ENCODE measurements at places on chromosomes 4 and X. TPM values are rescaled to one million over a fixed set of nuclear protein-coding genes. Genes with fewer than 3 reads are reported as not detected.
A peak's percentile ranks its signal among the peaks of the same experiment; 100 is the strongest.

GRCh38 chr4:1379801-1380331, 26.4 kb downstream of the NKX1-1 start:
- DNase-seq: no peak
- H3K36me3 ChIP-seq: no peaks in the 10 kb centered on the region
- H3K27ac ChIP-seq: no peak overlapping the region
- no peaks in the 10 kb centered on the region for H3K4me1 ChIP-seq
- H3K4me3 ChIP-seq: no peak overlapping the region

- H3K27me3 ChIP-seq: peaks cover 3% of the 10 kb centered on the region
- no peak for DNase-seq
- H3K36me3 ChIP-seq: no peaks in the 10 kb centered on the region
- no peak overlapping the region for H3K27ac ChIP-seq
- no peak overlapping the region for H3K4me3 ChIP-seq
Measured at GRCh38 chr4:140004922-140005627, 148.9 kb downstream of the MAML3 start.

Gene TREX2
- total RNA-seq: 3.6 TPM

Gene MAGEC3
- total RNA-seq: not detected

- no peak for DNase-seq
- H3K27ac ChIP-seq: no peak overlapping the region
- no peaks in the 10 kb centered on the region for H3K36me3 ChIP-seq
- peaks cover 17% of the 10 kb centered on the region for H3K4me1 ChIP-seq
- peaks cover 8% of the 10 kb centered on the region for H3K27me3 ChIP-seq
Measured at GRCh38 chr4:109990261-109991257, 77.9 kb downstream of the EGF start.

DNA sequence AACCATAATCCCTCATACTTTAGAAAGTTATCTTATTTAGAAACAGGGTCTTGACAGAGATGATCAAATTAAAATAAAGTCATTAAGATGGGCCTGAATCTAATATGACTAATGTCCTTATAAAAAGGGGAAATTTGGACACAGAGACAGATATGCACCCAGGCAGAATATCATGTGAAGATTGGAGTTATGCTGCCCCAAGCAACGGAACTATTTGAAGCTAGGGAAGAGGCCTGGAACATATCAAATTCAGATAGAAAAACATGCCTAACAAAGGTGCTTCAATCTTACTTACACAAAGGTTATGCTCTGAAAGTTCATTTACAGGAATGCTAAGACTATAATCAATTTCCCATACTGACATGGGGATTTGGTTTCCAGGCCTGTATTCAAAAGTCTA, 112.7 kb upstream of the NAP1L5 start:
- H3K4me1 ChIP-seq: no peaks in the 10 kb centered on the region
- peaks cover 17% of the 10 kb centered on the region for H3K27me3 ChIP-seq
- H3K4me3 ChIP-seq: no peak overlapping the region
- no peak overlapping the region for H3K27ac ChIP-seq
- no peak for DNase-seq
- no peaks in the 10 kb centered on the region for H3K36me3 ChIP-seq

GRCh38 chr4:177079327-177079726, 230.3 kb upstream of the NEIL3 start:
- H3K4me3 ChIP-seq: no peak overlapping the region
- H3K36me3 ChIP-seq: no peaks in the 10 kb centered on the region
- H3K27me3 ChIP-seq: no peaks in the 10 kb centered on the region

Gene USP17L30
- total RNA-seq: not detected

DNA sequence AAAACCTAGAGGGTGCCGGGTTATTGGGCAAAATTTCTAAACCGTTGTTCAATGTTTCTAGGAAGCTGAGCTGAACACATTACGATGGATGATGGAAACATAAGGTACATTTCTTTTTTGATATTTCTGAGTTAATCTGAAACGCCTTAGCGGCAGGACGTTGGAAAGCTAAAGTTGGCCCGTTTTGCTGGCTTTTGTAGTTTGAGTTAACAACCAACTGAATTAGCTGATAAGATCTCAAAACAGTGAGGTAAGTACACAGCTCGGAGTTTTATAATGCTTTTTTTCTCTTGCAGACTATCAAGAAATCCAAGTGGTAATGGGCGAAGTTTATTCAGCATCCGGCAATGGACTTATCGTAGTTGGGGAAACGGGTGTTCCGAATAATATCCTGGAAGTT, 73.5 kb downstream of the PRSS12 start:
- peak overlapping the region; percentile 88 for H3K4me3 ChIP-seq
- no peak for DNase-seq
- peaks cover 51% of the 10 kb centered on the region for H3K36me3 ChIP-seq
- H3K27ac ChIP-seq: peak overlapping the region; percentile 95
- peaks cover 28% of the 10 kb centered on the region for H3K4me1 ChIP-seq

- DNase-seq: no peak
- H3K27me3 ChIP-seq: peaks cover 57% of the 10 kb centered on the region
- H3K4me1 ChIP-seq: peaks cover 40% of the 10 kb centered on the region
- peak overlapping the region; percentile 69 for H3K27ac ChIP-seq
- H3K36me3 ChIP-seq: no peaks in the 10 kb centered on the region
Measured at GRCh38 chrX:120309873-120310705, 1.2 kb downstream of the TMEM255A start.

DNA sequence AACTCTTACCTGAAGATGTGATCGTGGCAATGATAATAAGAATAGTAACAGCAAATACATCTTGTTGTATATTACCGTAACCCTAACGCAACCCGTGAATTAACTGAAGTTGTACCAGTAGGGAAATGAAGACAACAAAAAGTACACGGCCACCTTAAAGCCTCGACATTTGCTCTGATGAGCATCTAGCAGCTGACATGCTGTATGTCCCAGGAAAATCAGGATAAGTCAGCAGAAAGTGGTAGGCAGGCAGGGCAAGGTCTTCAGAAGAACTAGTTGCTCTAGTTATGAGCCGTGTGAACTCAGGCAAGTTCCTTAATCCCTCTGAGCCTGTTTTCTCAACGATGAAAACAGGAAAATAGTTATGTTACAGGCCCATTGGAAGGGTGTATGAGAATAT, 7.7 kb upstream of the ASB5 start:
- H3K4me1 ChIP-seq: no peaks in the 10 kb centered on the region
- H3K4me3 ChIP-seq: no peak overlapping the region

Gene RNF150
- not detected for total RNA-seq

GRCh38 chr4:7852568-7853185, 87.0 kb downstream of the AFAP1 start:
- no peak overlapping the region for H3K4me3 ChIP-seq
- peaks cover 11% of the 10 kb centered on the region for H3K36me3 ChIP-seq
- H3K27ac ChIP-seq: no peak overlapping the region
- DNase-seq: no peak
- H3K27me3 ChIP-seq: peaks cover 2% of the 10 kb centered on the region

Gene WDR17
- 0.37 TPM for total RNA-seq

DNA sequence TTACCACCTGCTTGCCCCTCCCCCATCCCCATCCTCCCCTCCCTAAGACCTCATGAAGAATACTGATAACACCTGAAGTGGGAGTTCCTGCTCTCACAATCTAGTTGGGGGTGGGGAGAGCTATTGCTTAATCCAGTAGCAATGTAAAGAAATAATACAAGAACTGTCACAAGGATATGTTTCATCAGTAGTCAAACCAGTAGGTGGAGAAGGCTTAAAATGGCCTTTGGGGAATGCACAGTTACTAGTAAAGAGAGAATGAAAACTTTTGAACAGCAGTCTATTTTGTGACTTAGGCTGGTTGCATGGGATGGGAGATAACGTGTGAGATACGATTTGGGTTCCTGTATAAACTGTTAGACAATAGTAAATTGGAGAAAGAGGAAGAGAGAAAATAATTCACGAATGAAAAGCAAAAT, 6.0 kb downstream of the GALNT7 start:
- H3K36me3 ChIP-seq: no peaks in the 10 kb centered on the region
- H3K4me3 ChIP-seq: no peak overlapping the region
- peaks cover 30% of the 10 kb centered on the region for H3K4me1 ChIP-seq
- no peak for DNase-seq
- H3K27me3 ChIP-seq: no peaks in the 10 kb centered on the region

Gene FAM53A
- 0.45 TPM for total RNA-seq

DNA sequence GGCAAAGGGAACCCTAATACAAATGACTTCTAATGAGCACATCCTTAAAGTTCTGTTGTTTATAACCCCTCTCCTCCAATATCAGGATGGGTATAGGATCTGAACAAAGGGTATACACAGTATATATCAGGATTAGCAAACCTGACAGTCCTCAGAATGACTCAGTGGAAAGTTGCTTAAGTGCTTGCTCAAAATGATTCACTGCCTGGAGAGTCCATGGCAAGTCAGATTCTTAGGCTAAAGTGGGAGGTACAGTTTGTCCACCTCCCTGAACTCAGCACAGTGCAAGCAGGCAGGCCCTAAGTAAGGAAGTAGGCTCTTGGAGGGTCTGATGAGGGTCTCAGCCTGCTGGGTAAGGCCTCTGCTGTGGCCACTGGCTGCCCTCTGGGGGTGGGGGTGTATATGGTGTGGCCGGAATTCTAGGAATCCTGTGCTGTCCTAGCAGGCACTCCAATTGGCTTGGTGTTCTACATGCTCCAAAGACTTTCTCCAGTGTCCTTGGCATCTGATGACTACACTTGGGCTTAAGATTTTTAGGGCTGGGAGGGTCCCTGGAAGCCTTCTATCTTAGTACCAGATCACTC, 54.3 kb downstream of the CHRDL1 start:
- no peak overlapping the region for H3K27ac ChIP-seq
- H3K4me3 ChIP-seq: no peak overlapping the region
- DNase-seq: no peak

Gene GABRG1
- not detected for total RNA-seq

GRCh38 chrX:94515009-94515408, 841.0 kb downstream of the FAM133A start:
- no peaks in the 10 kb centered on the region for H3K36me3 ChIP-seq
- H3K27ac ChIP-seq: no peak overlapping the region

DNA sequence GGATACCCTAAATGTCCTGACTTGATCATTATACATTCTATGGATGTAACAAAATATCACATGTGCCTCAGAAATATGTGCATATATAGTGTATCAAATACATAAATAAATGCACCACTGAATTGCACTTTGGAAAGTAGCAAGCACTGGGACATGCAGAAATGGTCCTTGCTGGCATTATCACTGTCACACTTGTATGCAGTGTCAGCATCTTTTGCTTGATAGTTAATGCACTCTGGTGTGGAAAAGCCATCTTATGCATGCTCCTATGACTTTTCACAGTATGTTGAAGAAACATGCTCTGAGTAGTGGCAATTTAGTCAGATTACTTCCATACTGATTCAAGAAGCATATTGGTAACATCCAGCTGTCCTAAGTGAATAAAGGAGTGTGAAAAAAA, 27.5 kb upstream of the REPS2 start:
- no peak overlapping the region for H3K4me3 ChIP-seq
- no peaks in the 10 kb centered on the region for H3K4me1 ChIP-seq
- H3K27me3 ChIP-seq: peaks cover 5% of the 10 kb centered on the region
- no peak for DNase-seq

- no peak for DNase-seq
- no peaks in the 10 kb centered on the region for H3K36me3 ChIP-seq
- H3K4me3 ChIP-seq: no peak overlapping the region
- H3K4me1 ChIP-seq: no peaks in the 10 kb centered on the region
- no peaks in the 10 kb centered on the region for H3K27me3 ChIP-seq
Measured at GRCh38 chrX:97267396-97268181, 383.9 kb downstream of the RPA4 start.

DNA sequence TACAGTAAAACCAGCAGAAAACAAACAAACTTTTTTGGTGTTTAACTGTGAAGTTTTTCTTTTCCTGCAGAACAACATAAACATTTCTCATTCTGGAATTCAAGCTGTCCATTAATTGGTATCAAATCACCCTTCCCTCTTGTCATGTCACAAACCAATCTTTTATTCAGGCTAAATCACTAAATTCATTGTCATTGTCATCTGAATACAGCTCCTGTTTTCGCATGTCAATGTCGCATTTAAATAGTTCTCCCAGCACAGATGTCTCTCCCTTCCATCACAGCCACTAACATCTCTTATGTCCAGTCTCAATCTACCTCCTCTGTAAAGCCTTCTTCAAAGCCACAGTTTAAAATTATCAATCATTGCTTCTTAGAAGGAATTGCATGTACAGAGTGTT, 192.1 kb upstream of the PCDH10 start:
- H3K27ac ChIP-seq: no peak overlapping the region
- no peaks in the 10 kb centered on the region for H3K4me1 ChIP-seq
- H3K36me3 ChIP-seq: no peaks in the 10 kb centered on the region
- no peak for DNase-seq
- H3K27me3 ChIP-seq: no peaks in the 10 kb centered on the region

DNA sequence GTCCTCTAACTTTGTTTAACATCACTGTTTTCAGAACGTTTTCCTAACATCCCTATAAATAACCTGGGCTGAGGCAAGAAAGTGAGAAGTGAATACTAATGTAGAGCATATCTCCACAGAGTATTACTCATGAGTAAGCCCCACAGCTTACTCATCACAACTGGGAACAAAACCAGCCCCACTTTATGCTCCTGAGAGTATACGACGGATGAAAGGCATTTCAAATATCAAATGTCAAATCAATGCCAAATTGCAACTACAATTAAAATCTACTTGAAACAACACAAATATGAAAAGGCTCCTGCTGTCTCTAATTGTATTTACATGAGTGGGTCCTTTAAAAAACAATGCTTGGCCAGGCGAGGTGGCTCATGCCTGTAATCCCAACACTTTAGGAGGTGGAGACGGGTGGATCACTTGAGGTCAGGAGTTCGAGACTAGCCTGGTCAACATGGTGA, 41.2 kb downstream of the SH3RF1 start:
- H3K4me1 ChIP-seq: no peaks in the 10 kb centered on the region
- H3K27ac ChIP-seq: no peak overlapping the region
- H3K36me3 ChIP-seq: no peaks in the 10 kb centered on the region
- H3K27me3 ChIP-seq: peaks cover 2% of the 10 kb centered on the region
- H3K4me3 ChIP-seq: no peak overlapping the region
- DNase-seq: no peak

GRCh38 chr4:37951461-37952352, 8.5 kb upstream of the PTTG2 start:
- H3K27ac ChIP-seq: no peak overlapping the region
- no peak overlapping the region for H3K4me3 ChIP-seq
- H3K27me3 ChIP-seq: no peaks in the 10 kb centered on the region

- no peaks in the 10 kb centered on the region for H3K27me3 ChIP-seq
- H3K36me3 ChIP-seq: peaks cover 3% of the 10 kb centered on the region
- no peak overlapping the region for H3K27ac ChIP-seq
- DNase-seq: no peak
Measured at GRCh38 chrX:132393992-132394391, 94.8 kb downstream of the MBNL3 start.

Gene GUCY1A1
- 0.21 TPM for total RNA-seq

- DNase-seq: peak; percentile 43
- H3K4me1 ChIP-seq: peaks cover 12% of the 10 kb centered on the region
- no peaks in the 10 kb centered on the region for H3K27me3 ChIP-seq
- peaks cover 7% of the 10 kb centered on the region for H3K36me3 ChIP-seq
Measured at GRCh38 chrX:44873415-44874276, 658 bp downstream of the KDM6A start.
